T-helper 9 cell (primary cell): ENCODE measurements at places on chromosomes 16 and 17.

DNA sequence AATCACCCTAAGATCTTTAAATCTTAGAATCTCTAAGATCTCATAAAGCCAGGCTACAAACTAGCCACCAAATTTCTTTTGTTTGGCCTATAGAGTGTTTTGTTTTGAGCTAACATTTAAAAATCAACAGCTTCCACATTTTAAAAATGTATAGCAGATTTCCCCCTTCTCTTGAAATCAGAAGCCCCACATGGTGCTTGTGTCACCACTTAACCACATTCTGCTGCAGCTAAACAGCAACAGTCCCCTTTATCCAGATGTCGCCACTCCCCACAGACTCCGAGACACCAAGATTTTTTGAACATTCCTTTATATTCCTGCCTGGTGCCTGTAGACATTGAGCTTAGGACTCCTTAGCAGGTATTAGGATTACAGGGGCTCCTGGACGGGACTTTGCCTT, 16.0 kb downstream of the GUCY2D start:
- no peak for DNase-seq

- no peak for DNase-seq
These were observed 1.3 kb downstream of the CCDC102A start for GRCh38 chr16:57534881-57535658.

- no peak for DNase-seq
These were observed 169.7 kb downstream of the CDH11 start for GRCh38 chr16:64952177-64952576.

DNA sequence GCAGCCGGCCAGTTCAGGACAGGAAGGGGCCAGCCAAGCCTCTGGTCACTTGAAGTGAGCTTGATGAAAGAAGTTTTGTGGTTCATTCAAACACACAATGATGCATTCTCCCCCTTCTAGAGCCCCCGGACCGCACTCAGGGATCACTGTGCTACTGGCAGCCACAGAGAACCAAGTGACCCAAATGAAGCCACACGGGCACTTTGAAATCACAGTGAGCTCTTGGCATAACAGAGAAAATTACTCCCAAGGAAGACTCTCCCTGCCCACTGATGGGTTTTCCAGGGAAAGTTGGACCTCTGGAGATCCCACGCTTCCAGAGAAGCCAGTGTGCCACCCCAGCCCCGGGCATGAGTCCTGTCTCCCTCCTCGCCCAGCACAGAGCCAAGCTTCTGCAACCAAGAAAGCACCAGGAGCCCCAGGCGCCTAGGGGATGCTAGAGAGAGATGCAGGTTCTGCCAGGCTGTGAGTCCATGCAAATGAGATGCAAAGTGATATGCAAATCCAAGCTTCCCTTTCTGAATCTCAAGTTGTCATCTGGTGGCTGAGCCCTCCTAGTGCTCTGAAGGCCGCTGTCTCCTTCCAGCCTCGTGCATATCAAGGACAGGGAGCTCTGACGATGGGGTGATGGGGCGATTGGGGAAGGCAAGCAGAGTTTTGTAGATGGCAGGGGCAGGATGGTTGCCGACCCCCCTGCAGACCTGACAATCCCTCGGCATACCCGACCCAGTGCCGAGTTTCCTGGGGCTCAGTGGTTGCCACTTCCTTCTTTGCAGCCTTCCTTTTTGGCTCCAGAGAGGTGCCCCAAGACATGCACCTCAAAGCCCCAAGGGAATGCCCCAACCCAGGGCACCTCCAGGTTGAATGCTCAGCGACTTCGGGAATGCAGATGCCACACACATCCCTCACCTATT, 59.7 kb upstream of the TNRC6C start:
- no peak for DNase-seq
